ENCODE measurements at places on chromosomes 7 and 10.

DNA sequence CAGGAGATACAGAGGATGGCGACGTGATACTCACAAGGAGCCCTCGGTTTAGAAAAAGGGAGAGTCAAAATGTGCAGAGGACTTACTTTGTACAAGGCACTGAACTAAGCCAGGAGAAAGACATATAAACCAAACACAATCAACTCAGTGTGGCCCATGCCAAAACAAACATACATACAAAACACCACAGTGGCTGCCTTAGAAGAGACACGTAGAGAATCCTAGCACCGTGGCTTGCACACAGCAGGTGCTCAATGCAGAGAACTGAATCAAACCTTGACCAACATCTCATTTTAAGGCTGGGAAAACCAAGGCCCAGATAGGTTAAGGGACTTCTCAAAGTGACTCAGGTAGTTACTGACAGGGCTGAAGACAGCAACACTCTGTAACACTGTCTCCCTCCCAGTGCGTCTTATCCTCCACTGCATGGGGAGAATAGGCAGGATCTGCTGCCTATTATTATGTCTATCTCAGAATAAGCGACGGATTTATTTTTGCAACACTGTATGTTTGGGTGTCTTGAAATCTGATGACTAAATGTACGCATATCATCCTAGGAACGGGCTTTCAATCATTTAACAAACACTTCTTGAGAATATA lies 11.0 kb downstream of the SORBS1 start:
- DNase-seq, result no peak

- DNase-seq, result no peak
Observed at GRCh38 chr7:138549082-138549481, 89.0 kb downstream of the TRIM24 start.

- DNase-seq, result peak; percentile 45
Observed at GRCh38 chr7:1725199-1725690, 55.2 kb downstream of the ELFN1 start.

GRCh38 chr10:546971-547590 lies 142.4 kb downstream of the DIP2C start:
- no peak for DNase-seq

- DNase-seq, result no peak
Observed at GRCh38 chr10:77869626-77870420, 56.7 kb downstream of the DLG5 start.

GRCh38 chr10:124062390-124062789 lies 31.0 kb downstream of the CHST15 start:
- no peak for DNase-seq

- no peak for DNase-seq
Observed at GRCh38 chr10:91462423-91462822, 52.3 kb downstream of the HECTD2 start.

DNA sequence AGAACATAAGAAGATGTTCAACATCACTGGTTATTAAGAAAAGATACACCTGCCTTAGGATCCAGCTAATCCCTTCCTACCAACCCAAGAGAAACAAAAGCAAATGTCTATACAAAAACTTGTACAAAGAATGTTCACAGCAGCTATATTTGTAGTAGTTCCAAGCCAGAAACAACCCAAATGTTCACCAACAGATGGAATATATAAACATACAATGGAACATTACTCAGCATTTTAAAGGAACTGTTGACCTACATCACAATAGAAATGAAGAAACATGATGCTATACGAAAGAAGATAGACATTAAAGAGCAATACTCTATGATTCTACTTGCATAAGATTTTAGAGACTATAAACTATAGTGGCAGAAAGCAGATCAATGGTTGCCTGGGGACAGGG lies 149.4 kb downstream of the ZNF438 start:
- DNase-seq, result no peak

DNA sequence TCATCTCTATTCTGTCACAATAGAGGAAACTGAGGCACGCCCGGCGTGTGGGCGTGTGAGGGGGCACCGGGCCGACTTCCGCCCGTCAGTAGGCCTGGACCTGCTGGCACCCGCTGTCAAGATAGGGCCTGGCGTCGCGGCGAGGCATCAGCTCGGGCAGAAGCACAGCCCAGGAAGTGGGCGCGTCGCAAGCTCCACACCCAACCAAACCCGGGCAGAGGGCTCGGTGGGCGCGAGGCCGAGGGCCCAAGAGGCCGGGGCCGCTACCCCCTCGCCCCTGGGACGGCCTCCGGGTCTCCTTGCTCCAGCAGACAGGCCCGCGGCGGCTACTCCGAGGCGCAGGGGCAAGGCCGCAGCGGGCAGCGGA lies 91.2 kb downstream of the SPAG6 start:
- DNase-seq, result no peak

DNA sequence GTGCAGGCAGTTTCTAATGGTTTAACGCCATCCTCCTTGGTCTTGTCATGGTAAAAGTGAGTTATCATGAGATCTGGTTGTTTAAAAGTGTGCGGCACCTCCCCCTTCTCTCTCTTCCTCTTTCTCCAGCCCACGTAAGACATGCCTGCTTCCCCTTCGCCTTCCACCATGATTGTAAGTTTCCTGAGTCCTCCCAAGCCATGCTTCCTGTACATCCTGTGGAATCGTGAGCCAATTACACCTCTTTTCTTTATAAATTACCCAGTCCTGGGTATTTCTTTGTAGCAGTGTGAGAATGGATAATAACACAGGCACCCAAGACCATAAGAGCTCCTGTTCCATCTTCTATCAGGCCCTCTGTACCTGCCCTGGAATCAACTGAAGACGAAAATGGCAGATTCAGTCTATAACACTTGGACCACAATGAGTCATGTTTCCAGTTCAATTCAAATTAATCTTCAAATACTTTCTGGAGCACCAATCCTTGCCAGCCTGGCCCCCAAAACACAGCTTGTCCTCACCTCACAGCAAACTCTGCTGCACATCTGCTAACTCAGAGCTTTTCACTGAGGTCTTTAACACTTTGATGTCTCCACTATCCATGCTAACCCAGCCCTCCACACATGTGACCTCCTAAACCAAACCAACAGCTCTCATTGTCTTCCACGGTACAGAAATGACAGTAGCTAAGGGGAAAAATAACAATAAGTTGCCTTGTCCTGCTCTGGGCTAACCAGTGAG lies 73.2 kb downstream of the SFMBT2 start:
- no peak for DNase-seq

DNA sequence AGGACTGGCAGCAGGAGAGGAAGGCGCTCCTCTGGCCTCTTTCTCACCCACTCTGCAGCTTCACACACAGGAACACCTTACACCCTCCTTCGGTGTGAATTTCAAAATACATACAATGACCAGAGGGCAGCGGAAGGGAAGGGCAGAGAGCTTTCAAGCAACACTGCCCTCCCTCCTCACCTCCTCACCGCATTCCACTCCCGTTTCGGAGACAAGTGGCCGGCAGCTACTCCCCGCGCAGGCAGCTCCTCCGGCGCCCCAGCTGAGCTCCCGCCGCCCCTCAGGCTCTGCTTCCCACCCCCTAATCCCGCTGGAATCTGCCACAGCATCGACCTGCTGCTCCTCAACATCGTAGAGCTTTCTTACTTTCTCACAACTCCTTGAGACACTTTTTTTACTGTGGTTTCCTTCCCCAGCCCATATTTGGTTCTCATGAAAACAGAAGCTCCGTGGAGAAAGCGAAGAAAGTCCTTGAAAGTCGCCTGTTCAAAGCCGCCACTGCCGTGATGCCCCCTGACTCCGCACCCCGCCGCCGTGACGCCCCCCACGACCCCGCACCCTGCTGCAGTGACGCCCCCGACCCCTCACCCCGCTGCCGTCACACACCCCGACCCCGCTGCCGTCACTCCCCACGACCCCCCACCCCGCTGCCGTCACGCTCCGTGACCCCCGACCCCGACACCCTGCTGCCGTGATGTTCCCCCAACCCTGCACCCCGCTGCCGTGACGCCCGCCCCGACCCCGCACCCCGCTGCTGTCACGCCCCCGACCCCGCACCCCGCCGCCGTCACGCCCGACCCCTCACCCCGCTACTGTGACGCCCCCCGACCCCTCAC lies 14.6 kb upstream of the GPER1 start:
- no peak for DNase-seq

- no peak for DNase-seq
Observed at GRCh38 chr7:45457591-45457990, 116.6 kb upstream of the ADCY1 start.
